ENCODE measurements at places on chromosomes 12 and 14. TPM values are rescaled to one million over a fixed set of nuclear protein-coding genes. Genes with fewer than 3 reads are reported as not detected.

The CNTN1 gene
- total RNA-seq = 0.38 TPM

The CLEC4C gene
- total RNA-seq = not detected

The DEPDC4 gene
- 0.54 TPM for total RNA-seq

The SLC5A8 gene
- total RNA-seq = not detected

The PRPH gene
- 0.19 TPM for total RNA-seq

The DPF3 gene
- total RNA-seq = 18.5 TPM

The PPP1R1A gene
- total RNA-seq = not detected

The C14orf180 gene
- not detected for total RNA-seq

The RNU6-7 gene
- total RNA-seq = not detected

The KITLG gene
- 24.1 TPM for total RNA-seq

The MBIP gene
- 7.2 TPM for total RNA-seq

The APOF gene
- total RNA-seq = not detected

The C14orf132 gene
- 0.66 TPM for total RNA-seq

The KRT71 gene
- total RNA-seq = not detected

The TXNRD1 gene
- total RNA-seq = 411 TPM

The B4GALNT1 gene
- total RNA-seq = 0.18 TPM

The GNG2 gene
- 4.3 TPM for total RNA-seq

The TBX5 gene
- total RNA-seq = 0.19 TPM

The NCOR2 gene
- 33.2 TPM for total RNA-seq

The EFS gene
- total RNA-seq = not detected

The TMEM229B gene
- total RNA-seq = 0.19 TPM

The ANKS1B gene
- 0.09 TPM for total RNA-seq

The KLRC3 gene
- not detected for total RNA-seq

The RASSF9 gene
- total RNA-seq = 0.99 TPM

The INHBC gene
- total RNA-seq = not detected

The CCDC184 gene
- 0.28 TPM for total RNA-seq

The RABGGTA gene
- total RNA-seq = 21.1 TPM

The SCNN1A gene
- total RNA-seq = 0.09 TPM

The MANSC4 gene
- not detected for total RNA-seq

The STYK1 gene
- total RNA-seq = 19.5 TPM

The OAS2 gene
- total RNA-seq = 5.8 TPM

The MUCL1 gene
- not detected for total RNA-seq

The TCTN2 gene
- 8.5 TPM for total RNA-seq

The NOVA1 gene
- 1.9 TPM for total RNA-seq

The CLEC2A gene
- not detected for total RNA-seq

The CISTR gene
- total RNA-seq = not detected

The EPYC gene
- not detected for total RNA-seq

The REP15 gene
- total RNA-seq = 1.5 TPM

The PPP2R5C gene
- total RNA-seq = 61.4 TPM

The NEUROD4 gene
- not detected for total RNA-seq

The PMCH gene
- 0.09 TPM for total RNA-seq

The LBHD2 gene
- not detected for total RNA-seq

The GARIN6 gene
- not detected for total RNA-seq

The GLI1 gene
- 0.45 TPM for total RNA-seq

The IQSEC3 gene
- not detected for total RNA-seq

The SLC39A9 gene
- total RNA-seq = 91.2 TPM

The AMN gene
- 0.19 TPM for total RNA-seq

The KLRK1 gene
- not detected for total RNA-seq

The RNFT2 gene
- total RNA-seq = 1.4 TPM
